ENCODE measurements at places on chromosomes 16 and 17. TPM values are rescaled to one million over a fixed set of nuclear protein-coding genes. Genes with fewer than 3 reads are reported as not detected.

GRCh38 chr16:69466547-69466946 is 42.1 kb downstream of the CYB5B start:
- DNase-seq: no peak

DNA sequence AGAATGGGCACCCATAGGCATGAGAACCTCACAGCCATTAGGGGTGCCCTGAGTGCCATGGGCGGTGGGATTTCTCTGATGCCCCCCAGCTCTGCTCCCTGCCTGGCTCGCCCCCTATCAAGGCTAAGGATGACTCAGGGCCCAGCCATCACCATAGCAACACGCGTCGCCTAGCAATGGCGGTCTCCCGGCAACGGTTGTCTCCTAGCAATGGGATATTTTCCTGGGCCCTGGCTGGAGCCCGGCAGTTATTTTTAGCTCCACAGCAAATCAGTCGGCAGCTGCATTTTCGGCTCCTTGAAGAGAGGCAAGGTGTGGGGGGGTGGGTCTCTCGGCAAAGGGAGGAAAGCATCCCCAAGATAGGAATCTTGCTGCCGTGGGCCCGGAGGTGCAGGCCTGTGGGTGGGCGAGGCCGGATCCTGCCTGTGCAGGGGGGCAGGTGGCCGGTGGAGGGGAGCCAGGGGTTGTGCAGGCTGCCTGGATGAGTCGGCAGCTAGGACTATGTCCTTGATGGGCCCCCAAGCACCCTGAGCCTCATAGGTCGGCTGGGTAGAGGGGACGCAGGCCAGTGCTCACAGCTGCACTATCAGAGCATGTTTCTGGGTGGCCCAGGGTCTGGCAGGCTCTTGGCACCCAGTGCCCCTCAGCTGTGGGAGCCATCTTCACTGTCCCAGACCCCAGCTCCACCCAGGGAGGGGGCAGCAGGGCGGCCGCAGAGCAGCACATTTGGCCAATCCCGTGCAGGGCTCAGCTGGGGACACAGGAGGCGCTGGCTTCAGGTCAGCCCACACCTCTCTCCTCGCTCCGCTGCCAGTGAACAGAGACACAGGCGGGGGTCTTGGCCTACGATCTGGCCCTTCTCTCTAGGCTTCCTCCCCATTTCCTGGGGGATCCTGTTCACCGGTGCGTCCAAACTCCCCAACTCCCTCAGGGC is 4.2 kb upstream of the FBXL16 start:
- no peak for DNase-seq

GRCh38 chr17:40557531-40558299 is 7.6 kb downstream of the CCR7 start:
- no peak for DNase-seq

Gene SHBG
- total RNA-seq: not detected

- no peak for DNase-seq
Measured at GRCh38 chr17:27862840-27863239, 30.3 kb downstream of the LYRM9 start.

Gene DDX42
- total RNA-seq: 44.6 TPM

GRCh38 chr17:31200287-31200686 is 96.8 kb downstream of the OMG start:
- DNase-seq: no peak

GRCh38 chr17:67474081-67474661 is 97.1 kb downstream of the PITPNC1 start:
- no peak for DNase-seq

DNA sequence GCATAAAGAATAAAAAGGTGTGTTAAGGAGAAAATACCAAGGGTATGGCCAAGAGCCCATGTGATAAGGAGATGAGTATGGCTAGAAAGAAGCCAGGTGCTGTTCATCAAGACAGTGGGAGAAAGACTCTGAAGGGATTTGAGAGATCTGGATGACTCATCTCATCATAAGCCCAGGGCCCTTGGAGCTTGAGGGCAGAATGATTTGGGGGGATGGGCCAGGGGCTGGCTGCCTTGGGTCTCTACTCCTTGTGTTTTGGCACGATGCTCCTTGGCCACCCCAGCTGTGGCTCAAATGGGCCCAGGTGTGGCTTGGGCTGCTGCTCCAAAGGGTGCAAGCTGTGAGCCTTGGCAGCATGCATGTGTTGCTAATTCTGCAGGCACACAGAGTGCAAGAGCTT is 14.5 kb upstream of the TNFRSF13B start:
- DNase-seq: no peak

- DNase-seq: no peak
Measured at GRCh38 chr17:4313221-4314114, 49.7 kb upstream of the ANKFY1 start.

- no peak for DNase-seq
Measured at GRCh38 chr17:41656249-41657023, 32.1 kb upstream of the KRT17 start.

Gene SEZ6L2
- total RNA-seq: 12.8 TPM

Gene RSKR
- total RNA-seq: 4.3 TPM

DNA sequence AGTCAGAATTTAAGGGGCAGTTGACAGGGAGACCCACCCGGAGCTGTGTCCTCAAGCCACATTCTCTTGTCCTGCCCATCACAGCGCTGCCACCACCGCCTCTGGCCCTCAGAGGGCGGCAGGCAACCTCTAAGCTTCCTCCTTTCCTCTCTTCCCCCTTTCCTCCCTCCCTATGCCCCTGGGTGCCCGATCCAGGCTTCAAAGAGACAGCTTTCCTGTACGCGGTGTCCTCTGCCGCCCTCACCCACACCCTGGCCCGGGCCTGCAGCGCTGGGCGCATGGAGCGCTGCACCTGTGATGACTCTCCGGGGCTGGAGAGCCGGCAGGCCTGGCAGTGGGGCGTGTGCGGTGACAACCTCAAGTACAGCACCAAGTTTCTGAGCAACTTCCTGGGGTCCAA is 23.5 kb downstream of the WNT9B start:
- DNase-seq: no peak

- no peak for DNase-seq
Measured at GRCh38 chr16:55001931-55002330, 71.3 kb downstream of the IRX5 start.

DNA sequence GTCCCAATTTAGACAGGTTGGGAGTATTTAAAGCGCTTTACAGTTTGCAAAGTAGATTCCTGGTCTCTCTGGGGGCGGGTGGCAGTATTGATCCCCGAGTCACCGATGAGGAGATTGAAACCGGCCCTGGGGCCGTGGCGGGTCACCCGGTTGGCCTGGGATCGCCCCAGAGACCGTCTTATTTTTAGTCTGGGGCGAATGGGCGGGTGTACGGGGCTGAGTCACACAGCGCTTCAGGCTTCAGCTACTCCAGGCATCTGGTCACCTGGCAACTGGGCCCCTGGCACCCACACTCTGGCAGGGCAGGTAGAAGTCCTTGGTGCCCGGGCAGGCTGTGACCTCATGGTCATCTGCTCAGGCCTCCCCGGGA is 669 bp downstream of the MIEF2 start:
- peak; percentile 60 for DNase-seq

All from epithelial cell of proximal tubule (primary cell).